Kidney (tissue), 22 donors: ENCODE measurements at places on chromosomes 3 and 15.

- H3K4me3 ChIP-seq, result no peak overlapping the region
- H3K36me3 ChIP-seq, result no peaks in the 10 kb centered on the region
- DNase-seq, result no peak
- H3K27me3 ChIP-seq, result no peaks in the 10 kb centered on the region
- H3K4me1 ChIP-seq, result no peaks in the 10 kb centered on the region
- H3K27ac ChIP-seq, result no peak overlapping the region
Measured at GRCh38 chr3:192161661-192162060, 565.7 kb downstream of the FGF12 start.

- H3K4me3 ChIP-seq, result no peak overlapping the region
- no peaks in the 10 kb centered on the region for H3K27me3 ChIP-seq
- H3K4me1 ChIP-seq, result peaks cover under 1% of the 10 kb centered on the region
- H3K36me3 ChIP-seq, result no peaks in the 10 kb centered on the region
Measured at GRCh38 chr3:100158918-100159330, 44.6 kb upstream of the FILIP1L start.

DNA sequence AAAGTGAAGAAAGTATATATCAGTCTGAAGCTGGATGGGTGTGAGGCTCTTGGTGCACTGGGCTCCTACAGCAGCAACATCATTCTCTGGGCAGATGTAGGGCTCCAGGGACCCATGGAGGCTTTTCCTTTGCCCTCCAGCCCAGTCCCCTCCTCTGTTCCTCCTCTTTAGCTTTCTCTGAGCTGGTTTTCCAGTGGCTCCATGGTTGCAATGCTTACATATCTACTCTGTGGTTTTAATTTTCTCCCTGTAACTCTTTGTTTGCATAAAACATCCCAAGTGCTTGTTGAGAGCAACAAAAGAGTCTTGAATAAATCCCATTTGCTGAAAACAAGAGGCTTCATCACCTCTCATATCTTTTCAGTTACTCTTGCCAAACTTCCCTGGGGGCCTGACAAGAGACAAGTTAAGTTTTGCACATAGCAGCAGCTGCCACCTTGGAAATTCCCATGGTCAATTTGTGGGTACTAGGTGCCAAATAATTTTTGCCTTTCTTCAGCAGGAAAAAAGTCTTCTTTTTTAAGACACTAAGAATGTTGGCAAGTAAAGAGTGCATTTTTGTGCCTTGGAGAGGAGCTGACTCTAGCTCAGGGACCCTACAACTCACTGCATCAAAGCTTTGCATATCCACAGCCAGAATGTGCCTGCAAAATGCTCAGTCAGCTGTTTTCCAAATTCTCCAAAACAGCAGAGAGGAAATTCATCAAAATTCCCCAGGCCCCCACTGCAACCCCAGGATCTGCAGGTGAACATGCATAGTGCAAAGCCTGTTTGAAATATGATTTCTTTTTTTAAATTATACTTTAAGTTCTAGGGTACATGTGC lies 41.9 kb downstream of the COLQ start:
- H3K27me3 ChIP-seq, result no peaks in the 10 kb centered on the region
- H3K4me1 ChIP-seq, result no peaks in the 10 kb centered on the region
- no peak overlapping the region for H3K27ac ChIP-seq
- H3K36me3 ChIP-seq, result no peaks in the 10 kb centered on the region
- no peak overlapping the region for H3K4me3 ChIP-seq

DNA sequence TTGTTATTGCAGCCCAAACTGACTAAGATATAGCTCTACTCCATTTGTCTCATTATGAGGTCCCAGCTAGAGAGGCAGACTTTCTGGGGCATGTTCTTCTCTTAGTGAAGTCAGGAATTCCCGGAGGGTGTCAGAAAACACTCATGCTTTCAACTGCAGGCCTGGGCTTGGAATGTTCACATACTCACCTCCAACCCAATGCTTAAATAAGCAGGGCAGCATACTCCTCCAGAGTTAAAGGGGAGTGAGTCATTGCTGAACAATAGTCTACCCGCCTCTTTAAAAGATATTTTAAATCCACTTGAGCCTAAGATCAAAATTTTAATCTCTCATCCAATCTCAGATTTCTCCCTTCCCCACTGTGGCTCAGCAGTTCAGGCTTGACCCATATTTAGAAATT lies 167.8 kb upstream of the DPH6 start:
- no peak overlapping the region for H3K27ac ChIP-seq
- no peak for DNase-seq
- no peaks in the 10 kb centered on the region for H3K36me3 ChIP-seq
- no peaks in the 10 kb centered on the region for H3K27me3 ChIP-seq
- no peak overlapping the region for H3K4me3 ChIP-seq

DNA sequence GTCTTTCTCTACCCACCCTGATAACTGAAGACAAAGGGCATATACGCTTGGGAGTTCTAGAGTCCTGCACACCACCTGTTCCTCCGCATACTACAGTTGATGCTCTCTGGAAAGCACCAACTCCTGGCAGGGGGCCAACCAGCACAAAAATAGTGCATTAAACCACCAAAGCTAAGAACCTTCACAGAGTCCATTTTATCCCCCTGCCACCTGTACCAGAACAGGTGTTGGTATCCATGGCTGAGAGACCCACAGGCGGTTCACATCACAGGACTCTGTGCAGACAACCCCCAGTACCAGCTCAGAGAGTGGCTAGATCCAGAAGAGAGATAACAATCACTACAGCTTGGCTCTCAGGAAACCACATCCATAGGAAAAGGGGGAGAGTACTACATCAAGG lies 114.4 kb upstream of the POU1F1 start:
- H3K36me3 ChIP-seq, result no peaks in the 10 kb centered on the region
- no peaks in the 10 kb centered on the region for H3K27me3 ChIP-seq
- H3K27ac ChIP-seq, result no peak overlapping the region
- no peak for DNase-seq
- no peaks in the 10 kb centered on the region for H3K4me1 ChIP-seq

DNA sequence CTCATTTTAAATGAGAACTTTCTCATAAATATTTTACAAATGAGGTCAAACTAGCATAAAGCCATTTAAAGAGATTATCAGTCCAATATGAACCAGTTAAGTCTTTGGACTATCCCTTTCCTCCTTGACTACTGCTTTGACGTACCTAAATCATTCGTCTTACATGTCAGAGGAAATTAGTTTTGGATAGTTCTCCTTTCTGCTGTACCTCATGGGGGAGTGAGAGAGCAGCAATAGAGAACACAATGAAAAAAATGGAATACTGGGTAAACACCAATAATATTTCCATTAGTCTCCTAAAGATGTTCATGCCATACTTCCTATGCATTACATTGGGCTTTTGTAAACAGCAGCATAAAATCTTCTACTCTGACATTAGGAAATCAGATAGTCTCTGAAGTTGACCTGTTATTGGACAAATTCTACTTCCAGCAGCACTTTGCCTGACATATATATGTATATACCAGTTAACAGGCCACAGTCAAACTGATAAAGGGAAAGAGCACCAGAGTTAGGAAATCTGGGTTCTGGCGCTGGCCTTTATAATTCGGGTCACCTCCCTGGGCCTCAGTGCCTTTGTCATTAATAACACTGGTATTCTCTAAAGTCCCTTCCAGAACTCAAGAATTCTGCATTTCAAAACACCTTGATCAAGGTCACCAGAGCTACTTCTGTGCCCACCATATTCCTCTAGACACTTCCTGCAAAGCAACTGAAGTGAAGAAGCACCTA lies 26.8 kb downstream of the TIMMDC1 start:
- DNase-seq, result peak; percentile 20
- H3K4me3 ChIP-seq, result no peak overlapping the region
- H3K27ac ChIP-seq, result no peak overlapping the region
- H3K4me1 ChIP-seq, result no peaks in the 10 kb centered on the region
- H3K36me3 ChIP-seq, result peaks cover 4% of the 10 kb centered on the region

GRCh38 chr15:98875309-98875708 lies 132.3 kb downstream of the PGPEP1L start:
- H3K4me1 ChIP-seq, result no peaks in the 10 kb centered on the region
- no peak overlapping the region for H3K27ac ChIP-seq
- no peaks in the 10 kb centered on the region for H3K36me3 ChIP-seq
- no peaks in the 10 kb centered on the region for H3K27me3 ChIP-seq
- no peak for DNase-seq
- H3K4me3 ChIP-seq, result no peak overlapping the region

- H3K27ac ChIP-seq, result no peak overlapping the region
- no peaks in the 10 kb centered on the region for H3K27me3 ChIP-seq
- no peak for DNase-seq
- H3K4me3 ChIP-seq, result no peak overlapping the region
Measured at GRCh38 chr15:59696332-59696731, 7.2 kb upstream of the BNIP2 start.

GRCh38 chr3:121961283-121961682 lies 60.8 kb downstream of the ILDR1 start:
- no peak overlapping the region for H3K27ac ChIP-seq
- no peaks in the 10 kb centered on the region for H3K27me3 ChIP-seq
- H3K36me3 ChIP-seq, result no peaks in the 10 kb centered on the region
- no peak for DNase-seq
- H3K4me3 ChIP-seq, result no peak overlapping the region

DNA sequence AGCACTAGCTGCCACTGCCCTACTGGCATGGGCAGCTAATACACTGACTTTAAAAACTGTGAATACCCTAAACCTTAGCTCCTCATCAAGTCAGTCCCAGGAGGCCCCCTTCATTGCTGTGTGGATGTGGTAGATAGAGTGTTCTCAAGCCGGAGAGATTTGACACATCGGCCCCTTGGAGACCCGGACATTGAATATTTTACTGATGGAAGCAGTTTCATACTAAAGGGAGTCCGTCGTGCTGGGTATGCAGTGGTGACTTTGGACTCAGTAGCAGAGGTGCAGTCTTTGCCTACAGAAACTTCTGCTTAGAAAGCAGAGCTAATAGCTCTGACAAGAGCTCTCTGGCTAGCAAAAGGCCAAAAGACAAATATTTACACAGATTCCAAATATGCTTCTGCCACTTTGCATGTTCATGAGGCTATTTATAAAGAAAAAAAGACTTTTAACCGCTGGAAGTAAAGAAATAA lies 17.5 kb downstream of the CCR4 start:
- H3K27me3 ChIP-seq, result no peaks in the 10 kb centered on the region
- no peak overlapping the region for H3K27ac ChIP-seq
- no peaks in the 10 kb centered on the region for H3K36me3 ChIP-seq
- H3K4me3 ChIP-seq, result no peak overlapping the region

- no peaks in the 10 kb centered on the region for H3K4me1 ChIP-seq
- no peak for DNase-seq
- H3K4me3 ChIP-seq, result no peak overlapping the region
- H3K27me3 ChIP-seq, result no peaks in the 10 kb centered on the region
Measured at GRCh38 chr3:135898774-135899173, 66.8 kb upstream of the PPP2R3A start.

DNA sequence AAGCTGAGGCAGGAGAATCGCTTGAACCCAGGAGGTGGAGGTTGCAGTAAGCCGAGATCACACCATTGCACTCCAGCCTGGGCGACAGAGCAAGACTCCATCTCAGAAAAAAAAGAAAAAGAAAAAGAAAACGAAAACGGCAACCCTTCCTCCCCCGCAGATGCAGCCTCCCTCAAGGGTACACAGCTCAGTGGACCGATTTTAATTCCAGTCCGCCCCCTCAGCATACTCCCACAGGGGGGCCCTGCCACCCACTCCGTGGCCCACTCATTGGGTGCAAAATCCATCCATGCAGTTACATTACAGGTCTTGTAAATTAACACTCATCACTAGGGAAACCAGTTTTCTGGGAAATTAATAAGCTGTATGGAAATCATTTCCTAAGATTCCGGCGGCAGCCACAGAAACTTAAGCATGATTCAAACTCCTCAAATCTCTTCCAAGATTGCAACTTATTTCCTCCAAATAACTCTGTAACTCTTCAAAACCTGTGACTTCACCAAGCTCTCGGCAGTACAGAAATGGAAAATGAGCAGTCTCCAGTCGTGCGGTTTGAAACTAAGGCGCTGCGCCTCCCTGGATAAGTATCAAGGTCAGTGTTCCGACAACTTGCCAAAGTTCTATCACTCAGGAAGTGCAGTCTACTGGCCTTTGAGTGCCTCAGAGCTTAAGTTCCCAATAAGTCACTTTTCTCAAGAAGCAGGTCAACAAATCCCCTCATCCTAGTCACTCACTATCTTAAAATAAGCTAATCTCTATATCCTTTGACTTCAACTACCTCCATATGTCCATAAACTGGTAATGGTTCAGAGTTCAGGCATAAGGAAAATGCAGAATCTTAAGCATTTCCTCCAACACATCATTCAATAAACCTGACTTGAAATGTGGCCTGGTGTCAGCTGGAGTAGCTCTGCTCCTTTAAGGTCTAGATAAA lies 24.7 kb upstream of the KLHL6 start:
- no peaks in the 10 kb centered on the region for H3K4me1 ChIP-seq
- H3K4me3 ChIP-seq, result peak overlapping the region; percentile 13
- H3K27me3 ChIP-seq, result no peaks in the 10 kb centered on the region
- no peak for DNase-seq
- no peaks in the 10 kb centered on the region for H3K36me3 ChIP-seq
- H3K27ac ChIP-seq, result no peak overlapping the region

DNA sequence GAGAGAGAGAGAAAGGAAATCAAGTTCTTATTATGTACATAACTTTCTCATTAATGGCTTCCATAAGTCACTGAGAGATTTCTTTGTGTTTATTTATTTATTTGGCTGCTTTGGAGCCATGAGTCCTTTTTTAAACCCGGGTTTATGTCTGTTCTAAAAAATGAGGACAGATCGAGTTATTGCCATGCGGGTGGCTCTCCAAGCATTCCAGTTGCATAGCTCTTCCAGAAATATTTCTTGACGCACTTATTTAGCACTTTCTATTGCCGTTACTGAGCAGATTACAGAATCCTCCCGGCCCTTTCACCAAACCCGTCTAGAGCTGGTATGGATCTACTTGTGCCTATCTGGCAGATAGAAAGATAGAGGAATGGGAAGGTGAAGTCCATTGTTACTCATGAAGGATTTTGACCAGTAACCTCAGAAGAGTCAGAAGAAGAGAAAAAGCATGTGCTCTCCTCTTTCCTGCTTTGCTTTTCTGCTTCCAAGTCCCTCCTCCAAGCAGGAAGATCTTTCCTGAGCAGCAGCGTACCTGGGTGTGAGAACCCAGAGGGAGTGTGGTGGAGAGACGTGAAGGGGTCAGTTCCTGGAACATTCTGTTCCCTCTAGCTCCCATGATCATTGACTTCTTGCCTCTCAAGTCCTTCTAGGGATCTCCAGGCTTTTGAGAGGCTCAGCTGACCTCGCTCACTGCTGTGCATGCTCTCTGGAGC lies 112.8 kb downstream of the LPP start:
- peak overlapping the region; percentile 87 for H3K27ac ChIP-seq
- peak; percentile 76 for DNase-seq
- H3K4me3 ChIP-seq, result peak overlapping the region; percentile 4
- peaks cover 27% of the 10 kb centered on the region for H3K4me1 ChIP-seq

- H3K4me3 ChIP-seq, result no peak overlapping the region
- H3K36me3 ChIP-seq, result no peaks in the 10 kb centered on the region
Measured at GRCh38 chr3:43223670-43224364, 62.5 kb upstream of the SNRK start.

DNA sequence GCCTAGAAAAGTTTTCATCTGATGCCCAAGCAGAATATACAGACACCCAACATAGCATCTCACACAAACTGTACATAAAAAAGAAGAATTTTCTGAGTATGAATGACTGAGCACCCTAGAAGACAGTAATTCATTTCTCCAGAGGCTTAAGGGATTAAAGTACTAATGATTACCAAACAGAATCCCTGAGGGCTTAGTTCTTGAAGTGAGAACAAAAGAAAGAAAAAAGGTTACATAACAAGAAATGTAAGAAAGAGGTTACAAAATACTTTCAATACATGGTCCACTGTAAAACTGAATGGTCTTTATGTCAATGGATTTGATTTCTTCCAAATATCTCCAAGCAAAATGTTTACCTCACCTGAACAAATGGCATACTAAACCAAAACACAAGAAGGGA lies 9.1 kb upstream of the NEK10 start:
- DNase-seq, result no peak
- no peak overlapping the region for H3K4me3 ChIP-seq
- H3K27me3 ChIP-seq, result no peaks in the 10 kb centered on the region
- no peaks in the 10 kb centered on the region for H3K4me1 ChIP-seq
- no peak overlapping the region for H3K27ac ChIP-seq
